Activated T-helper 2 cell treated with anti-CD3 and anti-CD28 coated beads, Interferon-gamma antibody, Interleukin-2, Interleukin-4, amounts not matched to agents 10 μg/mL and 5 μg/mL and 100 μg/mL, durations not matched to agents 14 hours and 24 hours and 36 hours (primary cell): ENCODE measurements at places on chromosomes 5 and 9.
A peak's percentile ranks its signal among the peaks of the same experiment; 100 is the strongest.

DNA sequence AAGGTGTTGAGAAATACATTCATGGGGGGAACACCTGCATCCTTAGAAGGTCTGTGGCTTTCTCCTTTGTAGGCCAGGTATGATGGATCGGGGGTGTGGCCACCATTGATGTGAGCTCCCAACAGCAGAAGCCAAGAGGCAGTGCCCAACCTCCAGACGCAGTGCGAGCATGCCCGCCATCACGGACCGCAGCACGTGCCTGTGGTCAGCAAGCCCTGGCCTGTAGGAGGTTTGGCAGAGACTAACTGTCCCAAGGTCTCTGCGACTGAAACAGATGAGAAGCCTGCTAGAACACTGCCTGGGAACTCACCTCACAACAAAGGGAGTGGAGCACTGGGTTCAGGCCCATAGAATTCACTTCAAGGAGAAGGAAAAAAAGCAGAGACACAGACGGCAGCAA lies 31.9 kb upstream of the ZNF354A start:
- no peak for DNase-seq

- DNase-seq = no peak
Observed at GRCh38 chr5:150615141-150615699, 25.2 kb upstream of the SYNPO start.

- no peak for DNase-seq
Observed at GRCh38 chr5:97986069-97986468, 787.4 kb upstream of the RGMB start.

- DNase-seq = peak; percentile 62
Observed at GRCh38 chr9:34633851-34634550, 3.6 kb downstream of the SIGMAR1 start.
